ENCODE measurements at places on chromosomes 11 and 22.

- no peak for DNase-seq
These were observed 55.8 kb downstream of the IRAG1 start for GRCh38 chr11:10637731-10638151.

- peak; percentile 18 for DNase-seq
These were observed 1.6 kb downstream of the BRD1 start for GRCh38 chr22:49825944-49826602.

- DNase-seq = no peak
These were observed 32.7 kb upstream of the CD82 start for GRCh38 chr11:44532809-44533208.

DNA sequence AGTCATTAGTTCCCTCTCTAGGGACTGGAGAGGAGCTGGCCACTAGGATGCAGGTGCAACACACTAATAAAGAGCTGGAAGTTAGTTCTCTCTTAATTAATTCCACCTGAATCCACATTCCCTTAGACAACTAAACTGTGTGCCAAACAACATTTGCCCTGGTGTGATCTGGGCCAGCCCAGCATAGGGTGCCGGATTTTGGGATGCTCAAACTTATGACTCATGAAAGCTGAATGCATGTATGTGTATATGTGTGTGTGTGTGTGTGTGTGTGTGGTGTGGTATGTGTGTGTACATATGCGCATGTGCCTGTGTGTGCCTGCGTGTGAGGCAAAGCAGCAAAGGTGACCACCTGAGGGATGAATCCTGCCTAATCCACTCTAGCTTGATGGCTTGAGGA is 110.7 kb downstream of the EHF start:
- DNase-seq = peak; percentile 1

GRCh38 chr11:134640971-134641968 is 229.2 kb upstream of the B3GAT1 start:
- no peak for DNase-seq

DNA sequence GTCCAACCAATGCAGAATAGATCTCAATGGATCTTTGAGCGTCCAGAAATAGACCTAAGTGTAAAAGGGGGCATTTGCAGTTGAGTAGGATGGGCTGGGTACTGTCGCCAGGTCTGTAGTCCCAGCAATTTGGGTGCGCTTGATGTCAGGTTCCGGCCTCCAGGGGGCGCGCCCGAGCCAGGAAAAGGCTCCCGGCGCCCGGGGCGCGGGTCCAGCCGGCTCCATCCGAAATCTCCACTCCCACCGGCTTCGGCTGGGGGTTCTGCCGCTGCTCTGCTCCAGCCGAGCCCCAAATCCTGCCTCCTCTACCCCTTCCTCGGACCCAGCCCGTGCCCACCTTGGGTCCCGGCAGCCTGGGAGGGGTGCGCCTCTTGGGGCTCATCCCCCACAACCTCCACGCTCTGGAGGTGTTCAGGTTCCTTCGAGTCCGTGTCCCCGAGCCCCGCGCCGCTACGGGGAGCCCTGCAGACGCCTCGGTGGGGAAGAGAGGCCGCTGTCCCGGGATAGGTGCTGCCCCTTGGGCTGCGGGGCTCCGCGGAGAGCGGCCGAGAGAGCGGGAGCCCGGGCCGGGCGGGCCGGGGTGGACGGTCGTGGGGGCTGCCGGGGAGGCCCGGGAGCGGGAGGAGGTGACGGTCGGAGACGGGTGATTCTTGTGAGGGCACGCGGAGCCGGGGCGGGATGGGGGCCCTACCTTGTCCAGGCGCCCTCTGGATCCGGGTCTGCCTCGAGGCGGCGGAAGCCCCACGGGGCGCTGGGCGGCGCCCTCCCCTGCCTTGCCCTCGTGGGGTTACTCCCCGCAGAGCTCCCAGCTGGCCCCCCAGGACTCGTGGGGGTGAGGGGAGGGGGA is 13.0 kb upstream of the CYB5R3 start:
- DNase-seq = peak; percentile 67

GRCh38 chr11:15073361-15074205 is at the start of gene CALCB:
Gene CALCB, plus strand, starts transcription at chr11:15073593. Its CDS starts 1,126 bp downstream, at chr11:15074719.
- no peak for DNase-seq

DNA sequence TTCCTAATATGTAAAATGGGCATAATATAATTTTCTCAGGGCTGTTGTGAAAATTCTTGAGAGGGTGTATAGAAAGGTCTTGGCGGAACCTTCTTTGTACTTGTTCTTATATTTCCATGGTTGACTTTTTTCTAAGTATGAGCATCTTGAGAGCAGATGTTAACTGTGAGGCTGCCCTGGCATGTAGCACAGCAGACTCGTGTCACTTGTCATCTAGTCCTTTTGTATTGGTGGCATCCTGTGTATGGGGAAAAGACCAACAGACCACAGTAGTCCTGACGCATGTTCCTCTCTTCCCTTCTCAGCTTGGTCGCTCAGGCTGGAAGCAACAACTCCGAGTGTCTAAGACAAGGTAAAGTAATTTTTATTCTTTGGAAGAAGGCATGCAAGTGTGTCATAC is 153.8 kb upstream of the ZBED5 start:
- no peak for DNase-seq

GRCh38 chr11:47950396-47950795 is 30.0 kb upstream of the PTPRJ start:
- DNase-seq = peak; percentile 56

GRCh38 chr11:111908639-111909305 is 2.8 kb downstream of the CRYAB start:
- DNase-seq = no peak

DNA sequence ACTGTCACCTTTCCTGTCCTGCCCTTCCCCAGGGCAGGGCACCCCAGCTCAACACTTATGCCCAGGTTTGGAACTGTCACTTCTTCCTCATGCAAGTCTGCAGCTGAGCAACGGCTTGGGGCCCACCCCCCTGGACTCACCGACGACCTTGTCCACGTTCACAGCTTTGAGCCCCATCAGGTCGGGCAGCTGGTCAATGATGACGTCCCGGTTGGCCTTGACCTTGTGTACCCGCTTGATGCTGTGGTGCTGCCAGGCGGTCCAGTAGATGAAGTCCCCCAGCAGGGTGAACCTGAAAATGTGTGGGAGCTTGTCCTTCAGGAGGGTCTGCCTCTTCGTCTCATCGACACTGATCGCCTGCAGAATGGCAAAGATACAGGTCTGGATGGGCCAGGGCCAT is 135.0 kb downstream of the CRYBB2 start:
- DNase-seq = no peak

DNA sequence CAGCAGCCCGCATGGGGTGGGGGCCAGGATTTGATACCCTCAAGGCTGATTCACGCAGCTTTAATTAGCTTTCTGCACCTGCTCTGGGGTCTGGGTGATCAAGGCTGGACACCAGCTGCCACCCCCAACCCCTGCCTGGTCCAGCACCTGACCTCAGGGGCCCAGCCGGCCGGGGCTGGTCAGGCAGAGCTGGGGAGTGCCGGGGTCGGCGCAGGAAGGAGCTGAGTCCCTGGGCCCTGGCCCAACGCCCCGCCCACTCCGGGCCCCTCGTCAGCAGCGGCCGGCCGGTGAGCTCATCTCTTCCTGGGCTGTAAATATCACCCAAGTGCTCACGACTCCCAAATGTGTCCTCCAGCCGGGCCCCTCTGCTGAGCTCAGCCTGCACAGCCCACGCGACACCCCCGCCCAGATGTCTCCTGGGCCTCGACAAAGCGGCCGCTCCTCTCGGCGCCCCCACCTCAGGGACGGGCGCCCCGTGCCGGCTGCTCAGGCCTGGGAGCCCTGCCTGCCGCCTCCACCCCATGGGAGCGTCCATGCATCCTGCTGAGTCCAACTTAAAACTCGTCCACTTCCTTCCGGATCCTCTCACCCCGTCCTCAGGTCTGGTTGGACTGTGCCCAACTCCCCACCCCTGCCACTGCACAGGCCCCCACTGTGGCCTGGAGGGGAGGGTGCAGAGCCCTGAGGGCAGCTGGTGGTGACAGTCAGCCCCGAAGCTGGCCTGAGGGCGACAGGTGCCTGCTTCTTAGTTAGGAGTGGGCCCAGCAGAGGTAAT is 29.0 kb downstream of the RTN4R start:
- DNase-seq = peak; percentile 20

- no peak for DNase-seq
These were observed 29.1 kb upstream of the ELFN2 start for GRCh38 chr22:37456346-37456745.

DNA sequence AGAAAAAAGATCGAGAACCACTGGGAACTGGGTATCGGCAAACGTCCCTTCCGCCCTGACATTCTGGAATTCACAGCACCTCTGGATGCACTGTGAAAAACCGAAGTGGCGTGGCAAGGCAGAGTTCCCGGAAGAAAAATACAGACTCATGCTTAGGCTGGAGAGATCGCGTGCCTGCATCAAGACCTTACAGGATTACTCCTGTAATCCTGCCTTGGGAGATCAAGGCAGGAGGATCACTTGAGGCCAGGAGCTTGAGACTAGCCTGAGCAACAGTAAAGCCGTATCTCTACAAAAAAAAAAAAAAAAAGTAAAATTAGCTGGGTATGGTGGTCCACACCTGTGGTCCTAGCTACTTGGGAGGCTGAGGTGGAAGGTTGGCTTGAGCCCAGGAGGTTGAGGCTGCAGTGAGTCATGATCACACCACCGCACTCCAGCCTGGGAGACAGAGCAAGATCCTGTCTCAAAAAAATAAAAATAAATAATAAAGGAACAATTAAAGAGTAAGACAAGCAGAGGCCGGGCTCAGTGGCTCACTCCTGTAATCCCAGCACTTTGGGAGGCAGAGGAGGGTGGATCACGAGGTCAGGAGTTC is 19.9 kb upstream of the TEF start:
- DNase-seq = no peak

DNA sequence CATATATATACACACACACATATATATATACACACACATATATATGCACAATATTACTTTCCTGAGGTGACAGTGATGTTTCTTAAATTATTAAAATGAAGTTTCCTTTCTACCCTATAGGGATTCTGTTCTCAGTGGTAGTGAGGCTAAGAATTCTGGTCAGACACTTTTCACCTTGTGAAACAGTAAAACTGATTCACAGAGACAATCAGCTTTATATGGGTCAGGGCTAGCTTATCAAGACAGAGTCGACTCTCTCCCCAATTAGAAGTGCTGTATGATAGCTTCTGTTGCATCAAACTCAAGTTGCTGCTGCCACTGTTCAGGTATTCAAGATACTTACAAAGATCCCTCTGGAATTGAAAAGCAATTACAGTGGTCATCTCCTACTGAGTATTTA is 68.4 kb downstream of the ZBTB44 start:
- DNase-seq = no peak

- peak; percentile 69 for DNase-seq
These were observed 491.8 kb downstream of the ETS1 start for GRCh38 chr11:128095466-128095981.

DNA sequence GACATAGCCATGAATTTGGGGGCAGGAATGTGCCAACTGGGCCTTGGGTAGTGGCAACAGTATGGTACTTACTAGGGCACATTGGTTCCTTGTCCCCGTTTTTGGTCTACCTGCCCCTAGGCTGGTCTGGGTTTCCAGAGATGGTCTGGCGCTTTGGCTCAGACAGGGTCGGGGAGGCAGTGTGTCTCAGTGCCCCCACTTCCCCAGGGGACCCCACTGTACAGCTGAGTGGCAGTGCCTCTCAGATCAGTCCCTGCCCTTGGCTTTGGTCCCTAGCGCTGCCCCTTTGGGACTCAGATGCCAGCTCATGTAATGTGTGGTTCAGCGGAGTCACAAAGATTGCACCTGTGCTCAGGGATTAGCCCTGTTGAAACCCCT is 3.3 kb downstream of the RIC8A start:
- DNase-seq = no peak

DNA sequence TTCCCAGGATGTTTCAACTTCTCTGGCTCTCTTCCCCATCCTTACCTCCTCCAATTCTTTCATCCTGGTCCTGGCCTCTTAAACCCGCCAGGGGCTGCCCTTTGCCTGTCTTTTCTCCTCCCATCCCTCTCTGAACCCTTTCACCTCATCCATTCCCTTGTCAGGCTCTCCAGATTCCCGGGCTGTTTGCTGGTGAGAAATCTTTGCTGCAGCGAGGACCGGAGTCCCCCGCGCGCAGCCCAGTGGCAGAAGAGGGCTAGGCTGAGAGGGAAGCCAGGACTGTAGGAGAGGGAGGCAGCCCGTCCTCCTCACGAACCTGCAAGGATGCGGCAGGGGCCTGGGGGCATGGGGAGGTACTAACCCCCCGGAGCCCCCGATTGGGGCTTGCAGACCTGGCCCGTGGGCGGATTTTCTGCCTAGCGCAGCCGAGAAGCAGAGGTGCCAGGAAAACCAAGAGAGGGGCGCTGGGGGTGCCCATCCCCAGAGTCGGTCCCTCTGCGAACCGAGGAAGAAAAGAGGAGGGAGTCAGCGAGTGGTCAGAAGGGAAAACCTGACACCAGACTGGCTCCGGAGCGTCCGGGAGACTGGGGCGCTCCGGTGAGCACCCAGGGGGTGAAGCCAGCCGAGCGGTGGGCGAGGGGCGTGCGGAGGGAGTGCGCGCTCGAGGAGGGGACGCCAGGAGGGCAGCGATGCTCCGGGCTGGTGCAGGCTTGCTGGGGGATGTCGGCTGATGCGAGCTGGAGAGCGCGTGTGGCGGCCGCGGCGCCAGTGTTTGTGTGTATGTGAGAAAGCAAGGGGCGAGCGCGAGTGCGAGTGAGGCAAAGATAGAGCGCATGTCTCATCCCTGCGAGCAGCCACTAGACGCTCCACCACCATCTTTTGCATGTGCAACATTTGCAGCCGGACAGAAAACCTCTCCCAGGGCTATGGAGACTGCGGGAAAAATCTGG is at the start of gene GRIA4:
Gene GRIA4 (plus strand): TSS at position 242 of the 950 bp plus-strand sequence. CDS start 925 bp downstream, outside the sequence.
- peak; percentile 67 for DNase-seq

DNA sequence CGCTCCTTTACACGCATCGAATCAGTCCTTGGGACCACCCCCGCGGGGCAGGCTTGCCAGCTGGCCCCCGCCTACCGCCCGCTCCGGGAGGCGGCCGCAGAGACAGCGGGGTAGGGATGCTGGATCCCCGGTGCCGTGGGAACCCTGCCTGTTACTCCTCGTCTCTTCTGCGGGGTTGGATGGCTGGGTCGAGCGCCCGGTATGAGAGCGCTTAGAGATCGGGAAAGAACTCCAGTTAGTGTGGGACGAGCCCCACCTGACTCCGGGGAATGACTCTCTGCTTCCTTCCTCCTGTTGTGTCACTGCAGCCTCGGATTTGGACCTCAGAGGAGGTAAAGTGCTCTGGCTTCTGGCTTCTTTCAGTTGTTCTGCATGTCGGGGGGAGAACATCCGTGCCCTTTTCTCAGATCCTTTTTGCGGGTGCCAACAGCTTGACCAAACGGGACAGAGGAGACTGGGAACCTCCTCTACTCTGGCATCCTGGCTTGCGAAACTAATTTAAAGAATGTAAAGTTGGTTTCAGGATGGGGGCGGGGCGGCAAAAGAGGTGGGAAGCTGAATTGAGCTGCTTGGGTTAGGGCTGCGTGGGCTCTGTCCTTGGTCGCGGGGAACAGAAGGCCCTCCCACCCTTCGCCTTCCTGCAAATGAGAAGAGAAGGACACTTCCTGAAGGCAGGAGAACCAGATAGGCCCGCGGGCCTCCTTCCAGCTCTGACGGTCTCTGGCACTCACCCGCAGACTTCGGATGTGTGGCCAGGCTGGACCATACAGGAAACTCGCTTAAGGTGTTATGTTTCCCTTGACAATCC is 938 bp downstream of the LAYN start:
- peak; percentile 88 for DNase-seq

All from fibroblast of skin of abdomen (primary cell).